ENCODE measurements at places on chromosomes 1 and 21. TPM values are rescaled to one million over a fixed set of nuclear protein-coding genes. Genes with fewer than 3 reads are reported as not detected.

The SRSF10 gene
- 50.7 TPM for polyA plus RNA-seq

The SELENOF gene
- 115 TPM for polyA plus RNA-seq

The NECAP2 gene
- 36.6 TPM for polyA plus RNA-seq

The TMEM201 gene
- polyA plus RNA-seq: 8.6 TPM
